Activated CD4-positive, alpha-beta T cell treated with anti-CD3 and anti-CD28 coated beads, Interleukin-2, amount 10 ng/mL, durations not matched to agents 7 days and 5 days (primary cell): ENCODE measurements at places on chromosomes 3 and 15.

GRCh38 chr15:70219256-70219895 is 121.7 kb upstream of the TLE3 start:
- DNase-seq, result no peak

DNA sequence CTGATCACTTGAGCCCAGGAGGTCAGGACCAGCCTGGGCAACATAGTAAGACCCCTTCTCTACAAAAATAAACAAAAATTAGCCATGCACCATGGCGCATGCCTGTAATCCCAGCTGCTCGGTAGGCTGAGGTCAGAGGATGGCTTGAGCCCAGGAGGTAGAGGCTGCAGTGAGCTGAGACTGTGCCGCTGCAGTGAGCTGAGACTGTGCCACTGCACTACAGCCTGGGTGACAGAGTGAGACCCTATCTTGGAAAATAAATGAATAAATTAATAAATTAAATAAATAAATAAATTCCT is 10.8 kb downstream of the SHISA5 start:
- DNase-seq, result no peak

GRCh38 chr15:62453375-62453774 is 288.3 kb upstream of the C2CD4B start:
- no peak for DNase-seq

GRCh38 chr3:130392266-130392665 is 46.8 kb downstream of the COL6A5 start:
- no peak for DNase-seq

DNA sequence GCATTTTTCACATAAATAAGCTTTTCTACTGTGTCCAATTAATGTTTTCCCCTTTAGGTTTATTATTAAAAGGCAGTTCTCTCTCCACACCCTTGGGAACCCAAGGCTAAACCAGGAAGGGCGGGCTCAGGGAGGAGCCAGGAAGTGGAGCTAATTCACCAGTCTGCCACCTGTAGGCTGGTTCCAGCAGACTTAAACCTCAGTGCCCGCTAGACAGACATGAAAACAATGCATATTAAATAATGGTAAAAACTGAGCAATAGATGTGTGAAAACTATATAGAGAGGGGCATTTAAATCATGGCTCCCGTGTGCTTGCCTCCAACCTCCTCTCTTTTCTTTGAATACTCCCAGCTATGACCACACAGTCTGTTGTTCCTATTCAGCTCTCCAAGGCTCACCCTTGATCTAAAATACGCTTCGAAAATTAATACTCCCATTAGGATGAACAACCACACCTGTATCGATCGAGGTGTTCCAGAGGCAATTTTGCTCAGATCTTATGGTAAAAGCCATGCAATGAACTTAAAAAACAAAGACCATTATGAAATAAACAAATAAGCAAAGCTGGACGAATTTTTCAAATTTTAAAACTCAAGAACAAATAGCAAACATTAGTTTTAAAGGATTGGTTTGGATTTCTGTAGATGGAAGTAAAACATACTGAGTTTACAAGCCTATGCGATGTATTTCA is 253.3 kb downstream of the TJP1 start:
- DNase-seq, result no peak

DNA sequence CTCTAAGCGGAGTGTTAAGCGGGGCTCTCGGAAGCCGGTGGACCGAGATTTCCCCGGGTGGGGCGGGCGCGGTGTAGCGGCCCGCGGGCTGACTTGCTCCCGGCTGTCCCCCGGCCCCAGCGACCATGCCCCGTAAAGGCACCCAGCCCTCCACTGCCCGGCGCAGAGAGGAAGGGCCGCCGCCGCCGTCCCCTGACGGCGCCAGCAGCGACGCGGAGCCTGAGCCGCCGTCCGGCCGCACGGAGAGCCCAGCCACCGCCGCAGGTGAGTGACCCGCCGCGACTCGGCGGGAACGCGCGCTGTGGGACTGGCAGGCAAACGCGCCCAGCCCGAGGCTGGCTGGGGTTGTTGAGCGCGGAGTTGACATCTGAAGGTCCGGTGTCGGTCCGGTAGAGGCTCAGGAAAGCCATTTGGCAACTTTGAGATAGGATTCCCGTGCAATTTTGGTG is 1.3 kb downstream of the SMC4 start:
- DNase-seq, result peak; percentile 26

GRCh38 chr3:16385151-16385550 is 120.1 kb downstream of the OXNAD1 start:
- DNase-seq, result no peak

- no peak for DNase-seq
Measured at GRCh38 chr3:25542492-25543039, 114.5 kb downstream of the RARB start.

GRCh38 chr3:56985878-56986277 is 74.6 kb upstream of the SPATA12 start:
- DNase-seq, result peak; percentile 7

DNA sequence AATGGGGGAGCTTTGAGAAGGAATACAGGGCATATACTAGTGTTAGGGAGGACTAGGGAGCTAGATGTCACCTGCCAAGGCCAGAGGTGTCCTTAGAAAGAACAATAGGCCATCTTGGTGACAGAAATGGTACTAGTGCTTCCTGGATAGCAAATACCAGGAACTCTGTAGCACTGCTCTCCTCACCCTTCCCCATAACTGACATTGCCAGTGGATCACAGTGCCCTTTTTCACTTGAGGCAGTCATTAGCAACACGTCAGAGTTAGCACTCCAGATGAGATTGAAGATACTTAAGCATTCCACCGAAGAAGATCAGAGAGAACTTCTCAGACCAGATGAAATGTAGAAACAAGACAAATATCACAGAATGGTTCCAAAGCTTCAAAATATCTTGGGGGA is 103.1 kb upstream of the PDZRN3 start:
- no peak for DNase-seq

DNA sequence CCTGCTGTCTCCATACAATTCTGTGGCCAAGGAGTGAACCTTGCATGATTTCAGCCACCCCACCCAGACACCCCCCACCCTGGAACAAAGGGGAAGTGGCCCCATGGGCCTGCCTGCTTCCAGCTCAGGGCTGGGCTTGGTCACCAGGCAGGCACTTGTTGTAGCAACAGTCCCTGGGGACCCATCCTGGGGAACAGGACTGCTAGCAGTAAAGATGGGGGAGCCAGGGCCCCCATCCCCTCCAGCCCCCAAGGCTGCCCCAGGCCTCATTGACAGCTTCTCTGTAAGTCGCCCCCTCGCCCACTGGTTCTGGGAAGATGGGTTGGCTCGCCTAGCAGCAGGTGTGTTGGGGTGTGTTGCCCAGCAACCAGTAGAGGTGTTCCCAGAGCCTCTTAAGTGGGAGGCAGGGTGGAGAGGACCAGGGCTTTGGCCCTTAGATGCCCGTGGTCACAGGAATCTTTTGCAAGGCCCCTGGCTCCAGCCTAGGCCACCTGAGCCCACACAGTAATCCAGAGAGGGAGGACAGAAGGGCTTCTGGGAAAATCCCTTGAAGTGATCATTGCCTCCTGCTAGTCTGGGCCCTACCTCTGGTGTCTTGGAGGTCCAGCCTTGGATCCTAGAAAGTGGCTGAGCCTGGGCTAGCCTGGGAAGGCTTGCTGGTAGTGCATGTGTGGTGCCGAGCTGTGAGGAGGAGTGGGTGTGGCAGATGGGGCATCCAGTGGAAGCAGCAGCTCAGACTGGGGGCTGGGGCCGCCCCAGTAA is 48.9 kb downstream of the CYP11A1 start:
- no peak for DNase-seq

- DNase-seq, result no peak
Measured at GRCh38 chr3:37229740-37230139, 55.4 kb upstream of the LRRFIP2 start.

DNA sequence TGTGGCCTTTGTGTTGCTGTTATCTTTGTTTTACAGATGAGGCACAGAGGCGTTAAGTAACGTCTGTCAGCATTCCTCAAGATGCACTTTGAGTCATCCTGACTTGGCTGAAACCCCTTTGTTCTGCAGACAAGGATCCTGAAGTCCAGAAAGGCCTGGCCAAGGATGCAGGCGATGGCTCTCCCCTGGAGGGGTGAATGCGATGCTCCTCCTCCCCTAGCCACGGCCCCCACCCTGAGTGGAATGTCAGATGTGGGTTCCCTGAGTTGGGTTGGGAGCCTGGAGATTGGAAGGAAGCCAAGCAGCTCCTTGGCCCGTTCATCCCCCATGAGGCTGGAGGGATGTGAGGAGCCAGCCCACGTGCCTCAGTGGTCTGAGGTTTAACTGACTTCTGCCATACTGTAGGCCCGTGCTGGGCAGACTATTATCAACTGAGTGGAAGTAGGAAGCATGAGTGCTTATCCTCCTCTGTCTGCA is 43.3 kb downstream of the POMGNT2 start:
- no peak for DNase-seq

DNA sequence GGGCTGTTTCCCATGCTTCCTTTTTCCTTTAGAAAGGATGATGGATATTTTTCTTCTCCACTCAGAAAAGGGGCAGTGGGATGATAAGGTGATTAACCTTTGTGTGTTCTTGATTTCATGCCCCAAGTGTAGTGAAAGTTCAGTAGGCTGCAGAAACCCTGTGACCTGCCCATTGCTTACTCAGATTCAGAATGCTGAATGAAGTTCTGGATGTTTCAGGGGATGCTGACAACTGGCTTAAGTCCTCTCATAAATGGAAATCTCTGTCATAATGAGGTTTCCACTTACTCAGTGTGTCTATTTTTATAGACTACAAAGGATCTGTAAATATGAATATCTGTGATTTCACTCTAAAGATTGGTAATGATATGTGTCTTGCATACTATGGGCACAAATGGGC is 471.3 kb upstream of the TPRG1 start:
- DNase-seq, result no peak

- DNase-seq, result no peak
Measured at GRCh38 chr3:190018460-190018859, 102.2 kb downstream of the P3H2 start.

GRCh38 chr3:50300681-50301254 is 1.6 kb upstream of the HYAL3 start:
- DNase-seq, result no peak
